ENCODE measurements at places on chromosomes 2 and 18.
A peak's percentile ranks its signal among the peaks of the same experiment; 100 is the strongest.

GRCh38 chr2:47508641-47509040 is 105.7 kb downstream of the MSH2 start:
- no peak for DNase-seq

GRCh38 chr2:105437708-105438103 is 38.9 kb upstream of the FHL2 start:
- peak; percentile 12 for DNase-seq

- no peak for DNase-seq
Observed at GRCh38 chr18:7157760-7158159, 40.2 kb upstream of the LAMA1 start.

- DNase-seq, result no peak
Observed at GRCh38 chr18:12155996-12156395, 62.4 kb downstream of the ANKRD62 start.

GRCh38 chr2:95310216-95310615 is 13.1 kb downstream of the KCNIP3 start:
- no peak for DNase-seq

DNA sequence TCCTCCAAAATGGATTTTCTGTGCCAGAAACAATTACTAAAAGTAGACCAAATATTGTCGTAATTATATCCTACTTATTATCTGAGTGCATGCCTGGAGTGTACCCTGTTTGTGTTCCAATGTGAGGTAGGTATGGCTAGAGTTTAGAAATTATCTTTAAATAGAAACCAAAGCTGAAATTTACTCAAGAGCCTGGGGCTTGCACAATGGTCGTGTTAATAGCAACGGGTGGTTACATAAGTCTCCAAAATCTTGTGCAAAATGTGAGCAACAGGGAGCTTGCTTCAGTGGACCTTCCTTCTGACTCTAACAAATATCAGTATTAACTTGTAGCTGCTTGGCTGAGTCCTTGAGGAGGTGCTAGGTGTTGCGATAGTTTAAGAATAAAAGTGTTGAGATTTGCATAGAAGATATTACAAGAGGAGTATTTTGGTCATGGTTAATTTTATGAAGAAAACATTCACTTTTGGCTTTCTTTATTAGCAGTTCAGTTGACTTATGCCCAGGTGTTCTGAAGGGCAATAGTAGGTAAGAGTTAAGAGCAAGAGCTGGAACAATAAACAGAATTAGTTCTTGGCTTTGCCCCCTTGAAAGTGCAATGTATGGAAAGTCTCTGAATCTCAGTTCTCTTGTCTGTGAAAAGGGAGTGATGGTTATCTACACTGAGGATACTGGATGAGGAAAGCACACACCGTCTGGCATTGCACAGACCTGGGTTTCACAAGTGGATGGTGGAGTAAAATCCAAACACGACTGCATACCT is 4.6 kb downstream of the CXCR4 start:
- no peak for DNase-seq

DNA sequence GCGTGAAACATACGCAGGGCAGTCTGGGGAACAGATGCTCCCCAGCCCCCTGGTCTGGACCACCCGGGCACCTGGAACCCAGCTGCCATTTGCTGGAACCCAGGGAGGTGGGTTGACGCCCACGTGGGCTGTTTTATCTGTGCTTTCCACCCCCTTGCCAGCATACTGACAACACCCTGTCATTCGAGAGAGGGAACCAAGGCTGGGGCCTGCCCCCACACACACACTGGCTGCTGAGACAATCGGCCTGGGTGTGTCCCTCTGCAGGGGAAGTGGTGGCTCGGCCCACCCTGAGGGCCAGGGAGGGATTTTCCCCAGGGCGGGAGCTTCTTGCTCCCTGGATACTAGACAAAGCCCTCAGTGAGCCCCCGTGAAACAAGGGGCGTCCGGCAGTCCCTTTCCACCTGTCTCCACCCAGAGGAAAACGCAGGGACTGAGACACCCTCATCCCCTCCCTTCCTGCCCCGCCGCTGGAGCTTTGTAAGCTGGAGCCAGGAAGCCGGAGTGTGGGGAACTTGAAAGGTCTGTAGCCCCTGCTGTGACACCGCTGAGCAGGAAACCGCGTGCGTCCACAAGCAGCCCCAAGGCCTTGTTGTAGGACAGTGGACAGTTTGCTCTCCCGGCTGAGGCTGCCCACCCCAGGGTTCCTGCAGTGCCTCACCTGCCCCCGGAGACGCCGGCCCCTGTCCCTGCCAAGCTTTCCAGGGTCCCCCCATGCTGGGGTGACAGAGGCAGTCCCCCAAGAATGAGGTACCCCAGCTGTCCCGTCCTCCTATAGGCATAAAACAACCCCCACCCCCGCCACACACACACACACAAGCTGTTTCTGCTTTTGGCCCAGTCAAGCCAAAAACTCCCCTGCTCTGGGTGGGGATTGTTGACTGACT is 14.1 kb upstream of the KLF11 start:
- no peak for DNase-seq

- no peak for DNase-seq
Observed at GRCh38 chr2:232228971-232229894, 149.3 kb upstream of the ALPP start.

GRCh38 chr2:31535768-31536167 is 45.0 kb downstream of the SRD5A2 start:
- DNase-seq, result no peak

DNA sequence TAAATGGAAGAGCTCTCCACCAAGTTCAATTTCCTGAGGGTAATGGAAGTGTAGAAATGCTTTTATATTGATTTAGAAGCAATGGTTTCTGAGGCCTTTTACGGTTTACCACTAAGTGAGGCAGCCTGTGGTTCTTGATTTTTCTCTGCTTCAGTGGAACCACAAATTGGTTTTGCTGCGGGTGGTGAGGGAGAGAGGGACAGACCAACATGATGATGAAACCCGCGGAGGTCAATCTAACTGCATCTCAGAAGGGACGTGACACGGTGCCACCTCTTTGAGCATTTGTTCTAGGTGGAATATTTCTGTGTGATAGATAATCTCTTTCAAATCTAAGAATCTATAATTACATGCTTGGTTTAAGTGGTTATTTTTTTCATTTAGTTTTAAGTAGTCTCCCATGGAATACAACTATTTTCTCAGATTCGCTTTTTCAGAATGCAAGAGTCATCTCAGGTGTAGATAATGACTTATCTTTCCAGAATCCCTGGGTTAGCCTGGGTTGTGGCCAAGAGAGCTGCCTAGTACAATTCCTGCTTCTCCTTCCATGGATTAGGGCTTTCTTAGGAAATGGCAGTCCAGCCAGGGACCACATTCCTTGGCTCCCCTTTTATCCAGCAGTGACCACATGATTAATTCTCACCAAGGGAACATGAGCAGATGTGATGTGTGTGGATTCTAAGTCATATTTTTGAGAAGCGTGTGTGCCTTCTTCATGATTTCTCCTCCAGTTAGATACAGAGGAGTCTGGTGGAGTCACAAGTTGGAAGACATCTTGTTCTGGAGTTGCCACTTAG is 52.5 kb downstream of the KCNE4 start:
- no peak for DNase-seq

DNA sequence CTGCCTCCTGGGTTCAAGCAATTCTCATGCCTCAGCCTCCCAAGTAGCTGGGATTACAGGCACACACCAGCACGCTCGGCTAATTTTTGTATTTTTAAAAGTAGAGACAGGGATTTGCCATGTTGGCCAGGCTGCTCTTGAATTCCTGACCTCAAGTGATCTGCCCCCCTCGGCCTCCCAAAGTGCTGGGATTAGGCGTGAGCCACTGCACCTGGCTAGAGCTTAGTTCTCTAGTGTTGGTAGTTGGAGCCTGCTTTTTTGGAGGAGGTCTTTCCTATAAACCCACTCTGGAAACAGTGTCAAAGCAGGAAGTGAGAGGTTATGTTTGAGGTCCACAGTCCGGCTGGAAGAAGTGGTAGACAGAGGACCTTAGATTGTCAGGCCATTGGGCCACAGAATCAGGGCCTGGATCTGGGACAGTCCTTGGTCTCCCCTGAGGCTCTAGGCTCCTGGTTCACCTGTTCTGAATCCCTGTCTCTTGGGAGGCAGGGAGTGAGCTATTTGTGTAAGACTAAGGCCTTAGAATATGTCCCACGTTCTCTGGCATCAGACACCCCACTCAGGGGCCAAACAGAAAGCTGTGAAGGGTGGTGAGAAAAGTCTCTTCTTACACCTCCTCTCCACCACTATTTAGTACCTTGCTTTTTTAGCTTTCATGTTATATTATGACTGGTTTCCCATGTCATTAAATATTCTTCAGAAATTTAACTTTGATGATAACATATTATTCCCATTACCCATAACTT is 34.5 kb downstream of the PCBP1 start:
- DNase-seq, result no peak

DNA sequence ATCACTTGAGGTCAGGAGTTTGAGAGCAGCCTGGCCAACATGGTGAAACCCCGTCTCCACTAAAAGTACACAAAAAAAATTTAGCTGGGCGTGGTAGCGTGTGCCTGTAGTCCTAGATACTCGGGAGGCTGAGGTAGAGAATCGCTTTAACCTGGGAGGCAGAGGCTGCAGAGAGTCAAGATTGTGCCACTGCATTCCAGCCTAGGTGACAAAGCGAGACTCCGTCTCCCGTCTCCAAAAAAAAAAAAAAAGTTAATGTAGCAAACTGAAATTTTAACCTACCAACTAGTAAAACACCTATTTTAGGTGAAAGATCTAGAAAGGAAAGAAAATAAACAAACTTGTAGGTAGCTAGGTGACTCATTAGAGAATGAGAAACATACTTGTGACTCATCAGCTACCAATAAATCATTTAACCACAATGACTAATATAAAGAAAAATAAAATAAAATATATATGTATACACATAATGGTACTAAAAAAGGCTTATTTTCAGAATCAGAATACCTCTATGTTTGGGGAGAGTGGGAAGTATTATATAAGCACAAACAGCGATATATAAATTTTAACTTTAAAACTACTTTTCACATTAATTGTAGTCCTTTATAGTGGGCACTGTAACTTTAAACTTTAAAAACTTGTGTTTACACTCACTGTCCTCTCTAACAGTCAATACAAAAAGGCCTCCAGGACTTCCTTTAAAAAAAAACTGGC is 36.6 kb downstream of the DARS1 start:
- DNase-seq, result no peak

- no peak for DNase-seq
Observed at GRCh38 chr2:172430678-172431077, 3.3 kb downstream of the ITGA6 start.

GRCh38 chr2:24123922-24124580 is 782 bp downstream of the FAM228B start:
- DNase-seq, result no peak

DNA sequence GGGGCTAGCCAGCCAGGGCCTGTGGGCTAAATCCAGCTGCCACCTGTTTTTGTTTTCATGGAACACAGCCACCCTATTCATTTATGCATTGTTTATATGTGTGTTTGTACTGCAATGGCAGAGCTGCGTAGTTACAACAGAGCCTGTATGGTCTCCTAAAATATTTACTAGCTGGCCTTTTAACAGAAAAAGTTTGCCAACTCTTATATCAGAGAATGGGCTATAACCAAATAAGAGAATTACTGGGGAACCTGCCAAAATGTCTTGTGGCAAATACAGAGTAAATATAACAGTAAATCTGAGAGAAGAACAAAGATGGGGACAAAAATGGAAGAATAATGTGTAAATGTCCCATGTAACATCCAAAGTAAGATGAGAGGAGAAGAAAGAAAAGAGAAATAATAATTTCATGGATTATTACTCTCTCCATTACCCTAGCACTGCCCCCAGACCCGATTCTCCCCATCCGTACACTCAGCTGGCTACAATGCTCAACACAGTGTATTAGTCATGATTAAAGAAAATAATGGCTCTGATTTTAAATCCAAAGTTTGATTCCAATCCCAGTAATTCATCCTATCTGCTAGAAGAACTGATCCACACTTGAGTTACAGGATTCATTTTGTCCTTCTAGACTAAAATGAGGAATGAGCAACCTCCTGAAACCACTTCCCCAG is 249.3 kb downstream of the LRATD1 start:
- DNase-seq, result no peak

DNA sequence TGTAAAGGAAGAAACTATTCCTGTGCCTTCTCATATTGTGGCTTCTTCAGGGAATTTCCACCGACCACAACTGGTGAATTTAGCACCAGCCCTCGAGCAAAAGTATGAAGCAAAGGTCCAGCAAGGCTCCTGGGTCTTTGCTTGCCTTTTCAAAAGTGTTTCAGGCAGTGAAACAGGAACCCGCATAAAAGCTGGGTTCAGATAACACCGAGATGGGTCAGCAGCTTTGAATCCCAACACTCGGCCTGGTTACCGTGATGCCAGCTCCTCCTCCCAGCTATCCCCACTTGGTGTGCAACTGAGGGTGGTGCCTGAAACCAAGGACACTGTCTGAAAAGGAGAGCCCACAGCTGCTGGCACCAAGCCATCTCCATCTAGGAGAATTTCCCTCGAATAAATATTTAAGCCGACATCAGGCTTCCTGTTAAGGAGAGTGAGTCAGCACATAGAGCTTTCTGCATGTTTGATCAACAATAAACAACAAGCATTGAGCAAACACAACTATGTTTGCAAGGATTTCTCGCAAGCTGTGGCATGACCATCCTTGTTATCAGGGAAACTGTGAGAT is 69.5 kb downstream of the ANTXR1 start:
- peak; percentile 57 for DNase-seq

- DNase-seq, result no peak
Observed at GRCh38 chr2:120765678-120766469, 30.2 kb downstream of the GLI2 start.

DNA sequence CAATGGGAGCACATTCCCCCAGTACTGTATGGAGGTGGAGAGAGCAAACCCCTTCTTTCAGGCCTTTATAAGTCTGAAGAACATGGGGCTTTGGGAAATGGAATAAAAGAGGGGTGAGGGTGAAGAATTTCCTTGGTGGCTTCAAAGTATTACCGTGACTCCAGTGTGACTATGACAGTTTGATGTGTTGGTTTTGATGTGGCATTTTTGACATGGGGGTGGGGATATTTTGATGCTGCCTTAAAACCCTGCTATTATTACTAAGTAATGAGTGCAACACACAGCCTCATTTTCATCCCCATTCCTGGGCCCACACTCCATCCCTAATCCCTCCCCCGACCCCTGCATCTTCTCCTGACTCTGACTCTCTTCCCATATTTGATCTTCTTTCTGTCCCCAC is 23.6 kb downstream of the QPCT start:
- no peak for DNase-seq

- no peak for DNase-seq
Observed at GRCh38 chr2:132522901-132523300, 106.3 kb downstream of the GPR39 start.

GRCh38 chr2:10149635-10150034 is 27.1 kb downstream of the RRM2 start:
- no peak for DNase-seq

GRCh38 chr18:596288-596881 is 403 bp upstream of the CLUL1 start:
- DNase-seq, result peak; percentile 47

DNA sequence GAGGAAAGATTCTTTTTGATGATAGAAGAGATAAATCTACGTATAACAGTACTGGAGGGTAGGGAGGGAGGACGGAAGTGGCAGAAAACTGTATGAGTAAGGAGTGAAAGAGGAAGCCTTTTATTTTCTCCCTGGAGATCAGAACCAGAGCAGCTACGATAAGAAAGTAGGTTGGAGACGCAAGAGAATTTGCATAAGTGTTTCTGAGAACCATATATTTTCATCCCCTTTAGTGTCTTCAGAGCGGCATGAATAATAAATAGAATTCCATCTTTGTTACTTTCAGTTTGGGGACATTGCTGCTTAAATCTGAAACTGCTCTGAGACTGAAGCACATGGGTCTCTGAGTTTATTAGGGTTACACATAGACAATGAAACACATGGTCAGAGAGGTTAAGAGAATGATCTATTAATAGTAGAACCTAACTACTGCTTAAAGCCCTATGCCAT is 230.2 kb upstream of the TNP1 start:
- DNase-seq, result no peak
